Right cardiac atrium (tissue), 5 donors: ENCODE measurements at places on chromosomes 4 and X.

DNA sequence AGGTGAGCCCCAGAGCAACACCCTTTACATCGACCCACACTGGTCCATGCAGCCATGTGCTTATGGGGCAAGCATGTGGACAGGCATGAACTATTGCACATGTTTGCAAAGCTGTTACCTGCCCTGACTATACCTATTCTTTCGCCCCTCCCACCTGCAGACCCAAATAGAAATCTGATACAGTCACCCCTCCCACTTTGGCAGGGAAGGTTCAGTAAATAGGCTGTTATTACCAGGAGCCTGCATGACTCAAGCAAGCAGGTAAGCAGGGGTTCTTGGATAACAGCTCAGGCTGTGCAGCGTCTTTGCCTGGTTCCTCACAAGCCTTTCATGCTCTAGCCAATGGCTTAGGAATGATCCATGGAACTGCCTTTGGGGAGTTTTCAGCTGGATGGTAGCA, 122.7 kb upstream of the DIPK2B start:
- DNase-seq: no peak

- DNase-seq: no peak
These were observed 736.9 kb upstream of the MAGEB2 start for GRCh38 chrX:29478336-29479069.

- DNase-seq: no peak
These were observed 22.9 kb downstream of the OTOP1 start for GRCh38 chr4:4203688-4204400.

DNA sequence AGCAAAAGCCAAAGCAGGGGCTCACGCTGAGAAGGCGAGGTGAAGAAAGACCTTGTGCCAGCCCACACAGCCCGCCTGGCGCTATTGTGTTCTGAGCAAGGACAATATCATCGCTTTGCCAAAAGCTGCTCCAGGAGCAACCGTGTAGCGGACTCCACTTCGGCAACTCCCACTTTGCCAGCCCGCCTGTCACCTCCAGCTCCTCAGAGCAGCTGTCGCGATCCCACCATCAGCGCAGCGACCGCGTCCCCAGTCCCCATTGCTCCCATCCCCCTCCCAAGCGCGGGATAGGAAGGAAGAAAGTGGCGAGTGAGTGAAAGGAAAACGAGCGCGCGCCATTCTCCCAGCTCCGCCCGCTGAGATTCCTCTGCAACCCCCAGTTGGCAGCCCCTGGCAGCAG, 759 bp downstream of the ZC4H2 start:
- DNase-seq: peak; percentile 48

GRCh38 chr4:12778191-12778590, 705.9 kb downstream of the RAB28 start:
- DNase-seq: no peak

DNA sequence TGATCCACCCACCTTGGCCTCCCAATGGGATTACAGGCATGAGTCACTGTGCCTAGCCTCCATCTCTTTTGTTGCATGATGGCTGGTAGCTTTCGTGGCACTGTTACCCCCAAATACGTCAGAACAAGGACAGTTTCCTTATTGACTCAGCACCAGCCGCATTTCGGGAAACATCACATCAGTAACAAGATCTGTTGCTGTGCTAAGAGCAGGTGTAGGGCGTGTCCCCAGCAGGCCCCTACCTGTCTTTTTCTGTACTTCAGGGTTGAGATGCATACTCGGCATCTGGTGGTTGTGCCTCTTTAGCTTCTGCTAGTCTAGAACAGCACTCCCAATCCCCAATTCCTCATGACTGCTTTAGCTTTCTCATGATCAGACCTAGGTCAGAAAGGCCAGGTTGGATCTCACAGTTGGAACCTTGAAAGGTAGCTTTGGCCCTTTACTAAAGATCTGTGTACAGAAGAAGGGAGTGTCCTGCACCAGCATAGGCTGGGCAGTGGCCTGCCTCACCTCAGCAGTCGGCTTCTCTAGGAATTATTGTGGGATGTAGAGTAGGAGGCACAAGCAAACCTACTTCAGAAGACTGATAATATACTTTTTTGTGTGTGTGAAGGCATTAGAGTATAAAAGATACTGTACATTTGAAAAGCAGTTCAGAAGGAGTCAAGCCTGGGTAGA, 36.8 kb downstream of the NSD2 start:
- no peak for DNase-seq

GRCh38 chr4:48904101-48904500, 2.5 kb downstream of the OCIAD2 start:
- DNase-seq: no peak

- DNase-seq: no peak
These were observed 1065.0 kb downstream of the NLGN4X start for GRCh38 chrX:5163663-5164062.

- no peak for DNase-seq
These were observed 1517.6 kb downstream of the STIM2 start for GRCh38 chr4:28378109-28378830.

- DNase-seq: peak; percentile 4
These were observed 668.5 kb downstream of the PCDH18 start for GRCh38 chr4:136863756-136864155.

GRCh38 chr4:55069248-55069647, 56.1 kb downstream of the KDR start:
- DNase-seq: peak; percentile 20

- DNase-seq: peak; percentile 52
These were observed at the start of gene ADGRL3 for GRCh38 chr4:61200187-61200915. Gene ADGRL3 (plus strand): TSS chr4:61200326.

DNA sequence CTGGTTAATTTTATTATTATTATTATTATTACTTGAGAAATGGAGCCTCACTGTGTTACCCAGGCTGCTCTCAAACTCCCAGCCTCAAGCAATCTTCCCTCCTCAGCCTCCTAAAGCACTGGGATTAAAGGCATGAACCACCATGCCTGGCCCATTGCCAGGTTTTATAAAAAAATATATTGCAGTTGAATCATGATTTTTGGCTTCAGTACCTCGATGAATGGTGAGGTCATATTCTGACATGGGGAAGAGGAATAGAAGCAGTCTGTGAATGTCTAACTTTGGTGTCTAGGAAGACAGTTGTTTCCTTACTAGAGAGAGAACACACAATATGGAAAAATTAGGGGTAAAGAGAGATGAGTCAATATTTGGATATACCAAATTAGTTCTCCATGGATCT, 32.0 kb downstream of the CCSER1 start:
- DNase-seq: no peak

- no peak for DNase-seq
These were observed 39.7 kb downstream of the LGI2 start for GRCh38 chr4:24991015-24991414.

- DNase-seq: no peak
These were observed 69.9 kb upstream of the CAMK2D start for GRCh38 chr4:113831457-113831856.

- no peak for DNase-seq
These were observed 315.5 kb upstream of the ADGRL3 start for GRCh38 chr4:60884587-60884986.

DNA sequence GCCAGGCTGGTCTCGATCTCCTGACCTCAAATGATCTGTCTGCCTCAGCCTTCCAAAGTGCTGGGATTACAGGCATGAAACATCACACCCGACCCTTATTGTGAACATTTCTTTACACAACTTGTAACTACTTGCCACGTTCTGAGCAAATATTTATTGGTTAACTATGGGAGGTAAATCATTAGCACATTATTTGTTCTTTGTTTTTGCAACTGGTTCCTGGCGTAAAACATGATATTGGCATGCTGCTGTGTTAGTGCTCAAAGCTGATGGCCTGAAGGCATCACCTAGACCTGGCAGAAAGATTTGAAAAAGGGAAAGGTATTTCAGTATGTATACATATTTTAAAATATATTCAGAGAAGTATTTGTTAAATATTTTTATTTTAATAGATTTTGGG, 438.3 kb upstream of the PRKX start:
- DNase-seq: no peak

DNA sequence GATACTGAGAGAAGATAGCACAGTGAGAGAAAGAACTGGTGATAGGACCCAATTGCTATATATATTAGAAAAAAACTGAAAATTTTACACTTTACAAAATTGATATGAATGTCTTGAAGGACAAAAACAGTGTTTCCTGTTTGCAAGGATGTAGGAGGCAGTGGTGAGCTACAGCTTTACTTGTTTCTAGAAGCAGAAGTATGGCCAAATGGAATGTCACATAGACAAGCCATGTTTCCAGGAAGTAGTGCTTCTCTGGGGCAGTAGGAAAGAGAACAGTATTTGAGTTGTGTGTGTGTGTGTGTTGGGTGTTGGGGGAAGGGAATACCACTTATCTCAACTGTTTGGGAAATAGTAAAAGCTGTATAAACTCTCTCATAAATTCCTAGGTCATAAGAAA, 60.9 kb upstream of the IBSP start:
- DNase-seq: no peak

GRCh38 chr4:156999175-156999517, 27.5 kb upstream of the PDGFC start:
- no peak for DNase-seq

- DNase-seq: no peak
These were observed 562.2 kb downstream of the ZIC3 start for GRCh38 chrX:138128027-138128671.

DNA sequence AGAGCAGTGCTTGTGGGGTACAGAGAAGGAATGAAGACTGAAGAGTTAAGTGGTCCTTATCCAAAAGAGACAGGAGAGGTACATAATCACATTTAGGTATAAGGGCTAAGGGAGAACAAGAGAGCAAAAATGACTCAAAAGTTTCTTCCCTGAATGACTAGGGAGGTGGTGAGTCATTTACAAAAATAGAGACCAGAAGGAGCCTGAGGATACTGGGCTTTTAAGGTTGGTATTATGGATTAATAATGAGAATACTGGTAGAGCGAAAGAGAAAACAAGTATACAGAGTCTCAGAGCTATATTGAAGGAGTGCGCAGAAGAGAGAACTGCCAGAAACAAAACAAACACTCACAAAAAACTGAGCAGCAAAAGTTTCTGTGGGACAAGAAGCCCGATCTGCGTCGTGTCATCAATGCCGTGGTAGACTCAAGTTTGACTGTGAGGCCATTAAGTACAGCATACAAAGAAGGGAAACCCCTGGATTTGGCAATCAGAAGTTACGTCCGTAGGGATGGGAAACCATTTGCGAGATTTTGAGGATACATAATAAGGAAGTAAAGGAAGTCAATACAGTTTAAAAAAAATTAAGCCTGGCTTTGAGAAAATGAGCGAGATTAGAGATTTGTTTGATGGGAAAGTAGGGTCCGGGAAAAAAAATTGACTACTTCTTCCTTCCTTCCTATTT, 129.1 kb upstream of the STIM2 start:
- DNase-seq: no peak

GRCh38 chr4:139622901-139623381, 42.7 kb upstream of the MGST2 start:
- DNase-seq: no peak

DNA sequence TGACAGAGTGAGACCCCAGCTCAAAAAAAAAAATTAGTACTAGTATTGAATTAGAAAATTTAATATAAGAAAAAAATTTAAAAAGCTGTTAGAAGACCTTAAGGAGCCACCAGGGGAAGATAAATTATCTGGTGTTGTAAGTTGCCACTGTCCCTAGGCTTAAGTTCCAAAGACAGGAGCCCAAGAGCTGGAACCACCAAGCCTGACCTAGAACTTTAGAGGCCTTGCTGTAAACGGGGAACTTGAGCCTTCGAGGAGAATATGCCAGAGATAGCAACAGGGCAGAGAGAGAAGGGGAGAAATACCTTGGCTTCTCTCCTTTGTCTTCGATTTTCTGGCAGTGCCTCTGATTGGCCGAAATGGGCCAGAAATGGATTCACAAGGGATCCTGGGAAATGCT, 8.9 kb downstream of the USP53 start:
- no peak for DNase-seq

- no peak for DNase-seq
These were observed 24.5 kb downstream of the CETN2 start for GRCh38 chrX:152806035-152806434.

DNA sequence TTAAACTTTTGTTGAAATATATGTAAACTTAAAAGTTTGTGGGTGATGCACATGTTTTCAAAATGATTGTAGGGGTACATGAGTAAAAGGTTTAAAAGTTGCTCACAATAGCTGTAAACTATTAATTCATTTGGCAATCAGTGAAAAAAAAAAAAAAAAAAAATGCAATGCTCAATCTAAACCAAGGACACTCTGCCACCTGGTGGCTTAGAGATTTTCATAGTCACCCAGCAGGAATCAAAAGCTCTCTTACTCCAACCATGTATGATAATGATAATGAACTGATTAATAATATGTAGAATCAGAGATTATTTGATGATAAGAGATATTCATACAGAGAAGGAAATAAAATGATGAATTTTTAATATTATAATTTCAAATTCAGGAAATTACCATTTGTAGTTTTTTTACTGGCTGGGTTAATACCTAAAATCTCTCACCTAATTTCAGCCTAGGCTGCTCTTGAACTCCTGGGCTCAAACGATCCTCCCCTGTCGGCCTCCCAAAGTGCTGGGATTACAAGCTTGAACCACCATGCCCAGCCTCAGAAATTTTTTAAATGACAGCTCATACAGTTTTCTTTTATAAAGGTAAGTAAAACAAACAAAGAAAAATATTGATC, 46.9 kb upstream of the SLC25A4 start:
- DNase-seq: no peak

- no peak for DNase-seq
These were observed 30.5 kb upstream of the TMLHE start for GRCh38 chrX:155643240-155643639.

DNA sequence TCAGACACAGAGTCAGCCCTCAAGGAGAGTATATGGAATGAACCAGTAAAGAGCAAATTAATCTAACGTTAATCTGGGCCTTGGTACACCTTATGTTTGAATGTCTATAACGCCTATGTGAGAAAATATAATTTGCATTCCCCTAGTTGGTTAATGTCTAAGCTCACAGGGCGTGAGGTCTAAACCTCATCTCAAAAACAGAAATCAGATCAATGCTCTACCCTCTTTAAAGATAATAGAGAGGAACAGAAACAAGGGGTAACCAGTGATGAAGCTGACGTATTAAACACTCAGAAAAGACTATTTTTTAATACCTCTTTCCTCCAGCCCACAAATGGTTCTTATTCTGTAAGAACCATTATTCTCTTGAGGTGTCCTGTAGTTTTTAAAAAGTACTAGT, 369.2 kb upstream of the NOCT start:
- DNase-seq: no peak
